ENCODE measurements at places on chromosomes 5 and 9. TPM values are rescaled to one million over a fixed set of nuclear protein-coding genes. Genes with fewer than 3 reads are reported as not detected.

- DNase-seq, result no peak
- H3K27ac ChIP-seq, result no peak overlapping the region
- H3K4me3 ChIP-seq, result no peak overlapping the region
- peaks cover 8% of the 10 kb centered on the region for H3K4me1 ChIP-seq
- peaks cover 14% of the 10 kb centered on the region for H3K36me3 ChIP-seq
Observed at GRCh38 chr9:112121633-112122032, 53.5 kb downstream of the SUSD1 start.

DNA sequence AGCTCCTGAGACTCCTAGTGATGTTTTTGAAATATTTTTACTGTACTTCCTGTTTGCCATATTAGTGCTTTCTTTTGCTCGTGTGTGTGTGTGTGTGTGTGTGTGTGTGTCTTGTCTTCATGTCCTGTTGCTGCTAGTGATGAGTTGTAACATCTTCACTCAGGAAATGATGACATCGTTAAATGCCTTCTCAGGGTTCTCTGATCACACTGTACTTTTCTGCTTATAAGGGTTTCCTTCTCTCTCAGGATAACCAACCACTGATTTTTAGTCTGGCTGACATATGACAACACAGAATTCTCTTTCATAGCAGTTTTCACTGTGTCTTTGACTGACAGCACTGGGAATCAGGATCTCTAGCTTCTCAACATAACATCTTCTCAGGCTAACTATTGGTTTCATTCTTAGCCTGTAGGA lies 16.1 kb downstream of the SV2C start:
- no peaks in the 10 kb centered on the region for H3K36me3 ChIP-seq
- no peaks in the 10 kb centered on the region for H3K4me1 ChIP-seq
- no peak for DNase-seq
- no peak overlapping the region for H3K4me3 ChIP-seq
- no peak overlapping the region for H3K27ac ChIP-seq
- peaks cover 36% of the 10 kb centered on the region for H3K27me3 ChIP-seq

DNA sequence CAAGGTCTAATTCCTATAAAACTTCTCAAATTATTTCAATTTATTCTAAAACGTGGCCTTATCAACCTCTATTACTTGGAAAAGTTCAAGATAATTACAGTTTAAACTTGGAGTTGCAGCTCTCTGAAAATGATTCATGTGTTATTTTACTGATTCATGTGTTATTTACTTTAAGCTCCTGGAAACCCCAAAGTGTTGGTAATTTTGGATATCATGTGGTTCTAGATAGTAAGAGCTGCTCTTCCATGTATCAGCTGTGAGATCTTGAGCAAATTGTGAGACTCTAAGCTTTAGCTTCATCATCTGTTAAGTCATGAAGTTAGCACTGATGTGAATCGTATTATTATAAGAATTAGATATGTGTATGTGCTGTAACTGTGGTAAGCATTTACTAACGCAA lies 749.2 kb downstream of the TLE4 start:
- DNase-seq, result no peak
- H3K36me3 ChIP-seq, result no peaks in the 10 kb centered on the region
- H3K4me3 ChIP-seq, result no peak overlapping the region
- no peak overlapping the region for H3K27ac ChIP-seq
- H3K4me1 ChIP-seq, result no peaks in the 10 kb centered on the region

GRCh38 chr9:21154018-21154608 lies 12.3 kb downstream of the IFNA21 start:
- H3K4me3 ChIP-seq, result no peak overlapping the region
- peaks cover 6% of the 10 kb centered on the region for H3K4me1 ChIP-seq
- DNase-seq, result no peak
- H3K27me3 ChIP-seq, result no peaks in the 10 kb centered on the region

DNA sequence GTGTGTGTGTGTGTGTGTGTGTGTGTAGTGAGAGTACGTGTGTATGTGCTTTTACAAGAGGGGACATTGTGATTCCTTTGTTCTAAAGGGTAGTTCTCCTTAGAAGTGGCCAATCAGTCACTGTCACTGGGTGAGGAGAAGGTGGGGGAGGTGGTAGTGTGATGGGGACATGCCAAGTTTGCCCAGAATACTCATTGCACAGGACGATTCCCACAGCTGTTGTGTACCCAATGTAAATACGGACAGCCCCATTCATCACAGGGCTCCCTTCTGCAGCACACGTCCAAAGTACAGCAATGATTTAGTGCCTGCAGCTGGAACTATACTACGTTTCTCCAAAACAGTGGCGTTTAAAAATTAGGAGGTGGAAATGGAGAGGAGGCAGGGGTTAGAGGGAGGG lies 287.8 kb downstream of the TLR4 start:
- H3K4me3 ChIP-seq, result no peak overlapping the region
- H3K27me3 ChIP-seq, result no peaks in the 10 kb centered on the region
- no peak for DNase-seq
- H3K4me1 ChIP-seq, result peaks cover 3% of the 10 kb centered on the region

DNA sequence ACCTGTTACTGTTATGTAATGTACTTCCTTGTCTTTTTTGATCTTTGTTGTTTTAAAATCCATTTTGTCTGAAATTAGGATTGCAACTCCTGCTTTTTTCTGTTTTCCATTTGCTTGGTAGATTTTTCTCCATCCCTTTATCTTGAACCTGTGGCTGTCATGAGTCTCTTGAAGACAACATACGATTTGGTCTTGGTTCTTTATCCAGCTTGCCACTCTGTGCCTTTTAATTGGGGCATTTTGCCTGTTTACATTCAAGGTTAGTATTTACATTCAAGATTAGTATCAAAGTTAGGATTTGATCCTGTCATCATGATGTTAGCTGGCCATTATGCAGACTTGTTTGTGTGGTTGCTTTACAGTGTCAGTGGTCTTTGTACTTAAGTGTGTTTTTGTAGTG lies 156.8 kb downstream of the GDNF start:
- H3K36me3 ChIP-seq, result peaks cover 17% of the 10 kb centered on the region
- H3K4me3 ChIP-seq, result no peak overlapping the region
- no peak for DNase-seq
- H3K27ac ChIP-seq, result no peak overlapping the region
- H3K4me1 ChIP-seq, result no peaks in the 10 kb centered on the region

- peaks cover 40% of the 10 kb centered on the region for H3K4me1 ChIP-seq
- DNase-seq, result no peak
- no peaks in the 10 kb centered on the region for H3K27me3 ChIP-seq
- H3K36me3 ChIP-seq, result peaks cover 30% of the 10 kb centered on the region
- peak overlapping the region; percentile 62 for H3K27ac ChIP-seq
Observed at GRCh38 chr9:124665391-124666058, 105.6 kb downstream of the NR6A1 start.

DNA sequence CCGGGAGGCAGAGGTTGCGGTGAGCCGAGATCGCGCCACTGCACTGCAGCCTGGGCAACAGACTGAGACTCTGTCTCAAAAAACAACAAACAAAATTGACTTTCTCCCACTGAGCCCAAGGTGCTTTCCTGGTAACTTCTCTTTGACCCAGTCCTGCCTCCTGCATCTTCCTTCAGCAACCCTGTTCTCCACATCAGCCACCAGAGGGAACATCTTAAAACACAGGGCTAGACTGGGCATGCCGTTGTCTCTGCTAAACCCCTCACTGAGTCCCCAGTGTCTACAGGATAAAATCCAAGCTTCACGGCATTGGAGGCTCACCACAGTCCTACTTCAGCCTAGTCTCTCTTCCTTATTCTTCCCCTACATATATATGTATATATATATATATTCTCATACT lies 39.8 kb upstream of the KCNMB1 start:
- no peak overlapping the region for H3K27ac ChIP-seq
- H3K4me1 ChIP-seq, result peaks cover 14% of the 10 kb centered on the region
- no peak for DNase-seq
- H3K4me3 ChIP-seq, result no peak overlapping the region
- H3K36me3 ChIP-seq, result no peaks in the 10 kb centered on the region

DNA sequence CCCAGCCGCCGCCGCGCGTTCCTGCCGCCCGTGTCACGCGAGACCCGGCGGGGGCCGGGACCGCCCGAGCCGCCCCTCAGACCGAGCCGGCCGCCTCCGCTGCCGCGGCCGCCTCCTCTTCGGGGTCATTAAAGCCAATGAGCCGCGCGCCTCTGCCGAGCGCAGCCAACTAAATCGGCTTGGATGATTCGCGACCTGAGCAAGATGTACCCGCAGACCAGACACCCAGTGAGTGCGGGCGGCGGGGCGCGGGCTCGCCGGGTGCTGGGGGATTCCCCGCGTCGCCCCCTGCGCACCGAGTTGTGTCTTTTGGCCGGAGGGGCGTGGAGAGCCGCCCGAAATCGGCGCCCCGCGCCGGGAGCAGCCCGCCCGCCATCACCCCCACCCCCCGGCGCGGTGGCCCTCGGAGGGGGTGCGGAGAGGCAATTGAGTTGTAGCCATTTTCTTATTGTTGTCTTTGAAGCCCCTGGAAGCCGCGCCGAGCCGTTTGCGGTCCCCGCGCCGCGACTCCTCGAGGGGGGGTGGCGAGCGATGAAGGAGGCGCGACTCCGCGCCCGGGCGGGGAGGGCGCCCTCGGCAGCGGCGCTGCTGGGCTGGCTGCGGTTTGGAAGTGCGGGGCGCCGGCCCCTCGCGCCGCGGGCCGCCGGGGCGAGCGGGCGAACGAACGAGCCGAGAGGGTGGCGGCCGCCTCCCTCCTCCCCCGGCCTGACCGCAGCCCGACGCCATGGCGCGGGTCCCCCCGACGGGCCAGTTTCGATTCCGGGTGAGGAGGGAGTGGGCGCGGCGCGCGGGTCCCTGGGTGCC lies 1.0 kb downstream of the TLE4 start:
- H3K27ac ChIP-seq, result no peak overlapping the region
- H3K36me3 ChIP-seq, result peaks cover 24% of the 10 kb centered on the region
- peaks cover 21% of the 10 kb centered on the region for H3K27me3 ChIP-seq
- DNase-seq, result peak; percentile 72
- peak overlapping the region; percentile 94 for H3K4me3 ChIP-seq

DNA sequence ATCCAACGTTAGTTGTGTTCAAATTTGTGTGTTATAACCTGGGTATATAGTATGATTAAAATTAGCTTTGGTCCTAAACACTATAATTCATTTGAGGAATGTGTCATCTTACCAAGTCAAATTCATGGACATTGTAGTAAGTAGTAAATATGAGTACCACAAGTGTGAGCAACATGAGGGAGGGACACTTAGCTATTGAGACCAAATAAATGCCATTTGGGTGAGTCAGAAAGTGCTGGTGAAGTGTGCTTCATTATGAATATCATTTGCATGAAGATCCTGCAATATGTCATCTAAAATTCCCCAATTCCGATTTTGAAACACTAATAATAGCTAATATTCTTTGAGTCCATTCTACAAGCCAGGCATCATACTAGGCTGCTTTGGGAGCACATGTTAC lies 336.7 kb upstream of the KIF2A start:
- peaks cover 23% of the 10 kb centered on the region for H3K27me3 ChIP-seq
- no peak for DNase-seq
- H3K4me1 ChIP-seq, result no peaks in the 10 kb centered on the region
- no peak overlapping the region for H3K4me3 ChIP-seq
- H3K36me3 ChIP-seq, result no peaks in the 10 kb centered on the region

DNA sequence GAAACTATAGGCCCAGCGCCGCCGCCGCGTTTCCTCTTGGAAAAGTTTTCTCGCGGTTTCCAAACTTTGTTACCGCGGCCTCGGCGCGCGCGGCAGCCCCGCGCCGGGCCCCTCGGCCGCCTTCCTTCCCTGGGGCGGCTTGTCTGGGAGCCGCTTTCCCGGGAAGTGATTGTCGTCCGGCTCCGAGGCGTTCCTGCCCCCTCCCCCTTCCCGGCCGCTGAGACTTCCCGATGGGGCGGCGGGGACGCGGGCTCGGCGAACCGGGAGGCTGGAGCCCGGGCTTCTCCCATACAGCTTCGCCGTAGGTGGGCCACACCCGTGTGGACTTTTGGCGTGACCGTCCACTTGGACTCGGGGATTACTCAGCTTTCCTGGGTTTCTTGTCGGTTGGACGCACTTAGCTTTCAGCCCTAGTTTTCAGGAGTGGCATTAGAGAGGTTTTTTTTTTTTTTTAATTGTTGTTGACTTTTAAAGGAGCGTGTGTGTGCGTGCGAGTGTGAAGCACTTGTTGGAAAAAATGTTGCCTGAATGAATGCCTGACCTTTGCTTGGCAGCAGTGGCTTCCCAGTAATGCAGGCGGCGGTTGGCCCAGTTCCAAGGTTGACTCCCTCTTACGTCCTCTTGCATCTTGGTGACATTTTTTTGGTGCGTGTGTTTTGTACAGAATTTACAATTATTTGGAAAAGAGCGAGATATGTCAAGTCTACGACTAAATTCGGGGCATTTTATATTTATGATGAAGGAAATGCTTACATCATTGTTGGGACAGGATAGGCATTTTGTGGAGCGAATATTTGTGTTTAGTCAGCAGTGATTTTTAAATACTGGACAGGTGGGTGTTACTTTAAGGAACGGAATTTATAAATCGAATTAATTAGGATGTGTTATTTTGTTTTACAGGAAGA lies 821 bp downstream of the CTNNA1 start:
- H3K27me3 ChIP-seq, result no peaks in the 10 kb centered on the region
- peaks cover 37% of the 10 kb centered on the region for H3K36me3 ChIP-seq
- peaks cover 37% of the 10 kb centered on the region for H3K4me1 ChIP-seq
- peak; percentile 76 for DNase-seq

DNA sequence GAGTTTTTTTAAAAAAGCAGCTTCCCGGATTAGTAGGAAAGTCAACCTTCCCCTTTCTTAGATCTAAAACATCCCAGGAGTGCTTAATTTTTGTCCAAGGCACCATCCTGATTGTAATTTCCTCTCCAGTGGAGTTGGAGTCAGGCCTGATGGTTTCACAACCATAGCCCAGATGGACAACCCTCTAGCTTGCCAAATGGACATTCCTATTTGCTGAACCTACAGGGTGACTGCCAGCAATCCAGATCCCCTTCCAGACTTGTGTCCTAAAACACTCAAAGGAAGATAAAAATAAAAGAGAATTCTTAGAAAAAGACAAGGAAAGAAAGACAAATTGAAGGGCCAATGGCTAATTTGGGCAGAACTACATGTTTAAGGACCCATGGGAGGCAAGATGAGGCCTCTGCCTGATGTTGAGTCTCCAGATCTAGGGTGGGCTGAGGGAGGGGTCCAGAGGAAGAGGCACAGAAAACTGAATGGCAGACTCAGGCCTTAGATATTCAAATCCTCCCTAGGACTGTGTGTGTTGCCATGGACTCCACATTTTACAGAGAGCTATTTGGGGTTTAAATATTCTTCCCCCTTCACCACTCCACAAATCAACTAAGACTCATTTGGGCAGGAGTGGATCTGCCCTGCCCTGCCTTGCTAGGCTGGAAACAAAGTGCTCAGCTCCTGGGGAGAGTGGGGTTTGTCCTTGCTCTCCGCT lies 38.5 kb upstream of the SLC44A1 start:
- no peak overlapping the region for H3K4me3 ChIP-seq
- no peaks in the 10 kb centered on the region for H3K36me3 ChIP-seq
- H3K27me3 ChIP-seq, result no peaks in the 10 kb centered on the region
- DNase-seq, result no peak
- H3K27ac ChIP-seq, result no peak overlapping the region

GRCh38 chr5:16552666-16553343 lies 64.0 kb downstream of the RETREG1 start:
- no peaks in the 10 kb centered on the region for H3K27me3 ChIP-seq
- no peak overlapping the region for H3K4me3 ChIP-seq
- no peaks in the 10 kb centered on the region for H3K36me3 ChIP-seq
- no peak for DNase-seq
- H3K27ac ChIP-seq, result no peak overlapping the region

- peak overlapping the region; percentile 67 for H3K4me3 ChIP-seq
- H3K4me1 ChIP-seq, result peaks cover 54% of the 10 kb centered on the region
- no peaks in the 10 kb centered on the region for H3K27me3 ChIP-seq
- H3K36me3 ChIP-seq, result peaks cover 10% of the 10 kb centered on the region
- H3K27ac ChIP-seq, result peak overlapping the region; percentile 90
Observed at GRCh38 chr9:129888293-129889121, 53.2 kb downstream of the USP20 start.

The TMEM252 gene
- total RNA-seq, result 0.67 TPM

The ENTPD2 gene
- 6.4 TPM for total RNA-seq

The GPX8 gene
- total RNA-seq, result 34.6 TPM

The PCDHGB1 gene
- total RNA-seq, result 1.8 TPM

The RLN2 gene
- total RNA-seq, result 1.5 TPM

The C1QTNF3 gene
- 3.2 TPM for total RNA-seq

The ITK gene
- not detected for total RNA-seq

The SEMA6A gene
- total RNA-seq, result 84.2 TPM

The RUFY1 gene
- 41.2 TPM for total RNA-seq

The PCDHB16 gene
- 6.9 TPM for total RNA-seq

Data from type B pancreatic cell (in vitro differentiated cells).